SK-N-SH (cell line): ENCODE measurements at places on chromosomes 2 and 18. TPM values are rescaled to one million over a fixed set of nuclear protein-coding genes. Genes with fewer than 3 reads are reported as not detected.
A peak's percentile ranks its signal among the peaks of the same experiment; 100 is the strongest.

DNA sequence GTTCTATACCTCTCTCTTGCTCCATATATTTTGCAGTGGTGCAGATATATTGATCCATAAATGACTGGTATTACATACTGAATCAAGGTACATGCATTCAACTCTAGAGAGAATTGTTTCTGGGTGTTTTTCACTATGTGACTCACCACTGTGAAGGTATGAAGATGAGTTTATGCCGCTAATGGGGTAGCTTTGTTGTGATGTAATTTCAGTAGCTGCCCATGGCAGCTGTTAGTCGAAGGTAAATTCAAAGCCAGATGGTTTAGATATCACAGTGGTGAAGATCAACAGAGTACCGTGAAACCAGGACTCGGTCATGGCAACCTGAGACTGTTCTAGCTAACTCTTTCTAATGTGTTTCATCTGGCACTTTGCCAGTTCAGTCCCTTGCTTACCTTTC is 50.4 kb downstream of the PKP4 start:
- no peaks in the 10 kb centered on the region for H3K36me3 ChIP-seq
- no peak overlapping the region for H3K27ac ChIP-seq
- H3K4me3 ChIP-seq = no peak overlapping the region

DNA sequence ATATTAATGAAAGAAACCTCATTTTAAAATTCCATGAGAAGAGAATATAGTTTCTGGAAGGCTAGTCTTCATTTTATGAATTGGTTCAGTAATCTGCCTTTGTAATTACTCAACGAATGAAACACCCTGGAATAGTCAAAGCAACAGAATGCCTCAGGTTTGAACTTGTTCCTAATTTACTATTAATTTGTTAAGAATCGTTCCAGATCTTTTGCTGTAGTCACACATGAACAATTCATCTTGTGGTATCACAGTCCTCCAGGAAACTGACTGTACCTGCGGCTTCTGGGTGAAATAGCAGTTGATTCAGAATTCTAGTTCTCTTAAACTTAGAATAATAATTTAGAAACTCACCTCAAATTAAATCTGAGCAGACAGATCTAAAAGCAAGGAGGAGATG is 282.7 kb upstream of the MAP2 start:
- H3K4me3 ChIP-seq = no peak overlapping the region

DNA sequence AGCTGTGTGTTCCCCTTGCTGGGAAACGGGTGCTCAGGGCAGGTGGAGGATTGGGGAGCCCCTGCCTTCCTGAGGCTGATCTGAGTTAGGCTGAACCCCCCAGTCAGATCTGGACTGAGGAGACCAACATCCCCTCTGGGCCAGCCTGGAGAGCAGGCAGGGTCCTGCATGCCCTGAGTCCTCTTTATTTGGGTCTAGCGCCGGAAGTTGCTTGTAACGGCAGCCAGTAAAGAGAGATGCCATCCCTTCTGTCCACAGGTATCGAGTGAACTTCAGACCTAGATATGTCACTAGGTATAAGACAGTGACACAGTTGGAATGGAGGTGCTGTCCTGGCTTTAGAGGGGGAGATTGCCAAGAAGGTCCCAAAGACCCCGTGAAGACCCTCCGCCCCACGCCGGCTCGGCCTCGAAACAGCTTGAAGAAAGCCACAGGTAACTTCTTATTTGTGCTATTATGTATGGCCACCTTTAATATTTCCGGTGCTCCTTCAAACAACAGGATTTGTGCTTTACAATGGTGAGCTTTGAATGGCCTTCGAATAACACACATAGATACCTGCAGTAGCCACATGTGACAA is 38.0 kb downstream of the EMILIN2 start:
- no peaks in the 10 kb centered on the region for H3K36me3 ChIP-seq
- H3K4me1 ChIP-seq = no peaks in the 10 kb centered on the region
- no peak overlapping the region for H3K4me3 ChIP-seq

GRCh38 chr2:138090330-138090729 is 126.1 kb downstream of the HNMT start:
- H3K4me3 ChIP-seq = no peak overlapping the region
- peaks cover 8% of the 10 kb centered on the region for H3K4me1 ChIP-seq
- H3K36me3 ChIP-seq = no peaks in the 10 kb centered on the region
- no peaks in the 10 kb centered on the region for H3K27me3 ChIP-seq

DNA sequence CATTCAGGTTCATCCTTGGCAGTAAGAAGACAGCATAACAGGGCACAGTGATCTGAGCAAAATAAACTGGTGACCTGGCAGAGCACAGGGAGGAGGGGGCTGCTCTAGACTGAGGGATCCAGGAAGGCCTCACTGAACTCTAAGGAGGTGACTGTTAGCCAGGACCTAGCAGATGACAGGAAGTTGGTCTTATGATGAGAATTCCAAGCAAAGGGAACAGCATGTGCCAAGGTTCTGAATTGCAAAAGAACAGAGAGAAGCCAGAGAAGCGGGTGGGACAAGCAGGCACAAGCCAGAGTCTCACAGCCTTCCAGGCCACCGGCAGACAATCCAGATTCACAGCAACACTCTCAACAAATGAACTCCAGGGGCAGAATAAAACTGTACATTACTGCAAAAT is 152.7 kb upstream of the PTPRM start:
- H3K4me1 ChIP-seq = no peaks in the 10 kb centered on the region; the same call in 1 of the 2 replicates
- H3K27me3 ChIP-seq = no peaks in the 10 kb centered on the region
- no peak overlapping the region for H3K27ac ChIP-seq
- no peak for DNase-seq

DNA sequence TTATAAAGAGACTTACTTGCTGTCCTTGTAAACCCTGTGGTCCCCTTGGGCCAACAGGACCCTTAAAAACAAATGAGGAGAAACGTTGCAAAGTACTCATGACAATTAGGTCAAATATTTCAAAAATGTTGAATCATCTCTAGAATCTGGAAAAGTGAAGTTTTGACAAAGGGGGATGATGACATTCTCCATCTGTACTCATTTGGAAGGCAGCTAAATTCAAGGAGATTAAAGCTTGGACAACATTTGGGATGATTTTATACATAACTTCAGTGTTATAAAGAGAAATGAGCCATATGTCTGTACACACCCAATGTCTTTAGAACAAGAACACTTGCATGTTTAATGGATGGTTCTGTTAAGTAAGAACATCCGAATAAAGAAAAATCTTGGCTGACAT is 92.9 kb downstream of the COL5A2 start:
- H3K4me3 ChIP-seq = no peak overlapping the region
- peak overlapping the region; percentile 79 for H3K27ac ChIP-seq
- peaks cover 15% of the 10 kb centered on the region for H3K4me1 ChIP-seq
- H3K36me3 ChIP-seq = peaks cover 4% of the 10 kb centered on the region; the same call in 1 of the 2 replicates

DNA sequence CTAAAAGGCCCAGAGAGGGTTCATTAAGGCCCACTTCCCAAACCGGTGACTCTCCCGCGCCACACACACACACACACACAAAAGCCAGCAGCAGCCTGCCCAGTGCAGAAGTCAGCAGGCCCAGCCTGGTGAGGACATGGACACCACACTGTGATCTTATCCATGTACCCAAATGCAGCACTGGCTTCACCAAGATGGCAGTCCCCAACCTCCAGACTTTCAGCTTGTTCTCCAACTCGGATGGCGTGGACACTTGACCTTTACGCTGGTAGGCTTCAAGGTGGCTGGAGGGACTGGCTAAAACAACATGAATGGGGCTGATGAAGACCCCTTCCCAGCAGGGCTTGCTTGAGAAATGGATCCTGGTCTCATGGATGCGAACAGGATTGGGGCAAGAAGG is 50.4 kb downstream of the TNS1 start:
- peaks cover 3% of the 10 kb centered on the region for H3K36me3 ChIP-seq
- no peaks in the 10 kb centered on the region for H3K27me3 ChIP-seq
- no peak overlapping the region for H3K27ac ChIP-seq
- no peak overlapping the region for H3K4me3 ChIP-seq
- no peak for DNase-seq

- H3K27me3 ChIP-seq = no peaks in the 10 kb centered on the region
- no peak overlapping the region for H3K27ac ChIP-seq
- H3K36me3 ChIP-seq = no peaks in the 10 kb centered on the region
- peaks cover 12% of the 10 kb centered on the region; the same call in 1 of the 2 replicates for H3K4me1 ChIP-seq
- no peak overlapping the region for H3K4me3 ChIP-seq
- no peak for DNase-seq
Observed at GRCh38 chr2:144152817-144153271, 367.1 kb downstream of the ZEB2 start.

Gene GPR45
- polyA plus RNA-seq = not detected in 2 replicates
